ENCODE measurements at places on chromosomes 5 and 9.

- peak; percentile 33 for DNase-seq
These were observed 5.8 kb downstream of the ERGIC1 start for GRCh38 chr5:172839669-172840431.

DNA sequence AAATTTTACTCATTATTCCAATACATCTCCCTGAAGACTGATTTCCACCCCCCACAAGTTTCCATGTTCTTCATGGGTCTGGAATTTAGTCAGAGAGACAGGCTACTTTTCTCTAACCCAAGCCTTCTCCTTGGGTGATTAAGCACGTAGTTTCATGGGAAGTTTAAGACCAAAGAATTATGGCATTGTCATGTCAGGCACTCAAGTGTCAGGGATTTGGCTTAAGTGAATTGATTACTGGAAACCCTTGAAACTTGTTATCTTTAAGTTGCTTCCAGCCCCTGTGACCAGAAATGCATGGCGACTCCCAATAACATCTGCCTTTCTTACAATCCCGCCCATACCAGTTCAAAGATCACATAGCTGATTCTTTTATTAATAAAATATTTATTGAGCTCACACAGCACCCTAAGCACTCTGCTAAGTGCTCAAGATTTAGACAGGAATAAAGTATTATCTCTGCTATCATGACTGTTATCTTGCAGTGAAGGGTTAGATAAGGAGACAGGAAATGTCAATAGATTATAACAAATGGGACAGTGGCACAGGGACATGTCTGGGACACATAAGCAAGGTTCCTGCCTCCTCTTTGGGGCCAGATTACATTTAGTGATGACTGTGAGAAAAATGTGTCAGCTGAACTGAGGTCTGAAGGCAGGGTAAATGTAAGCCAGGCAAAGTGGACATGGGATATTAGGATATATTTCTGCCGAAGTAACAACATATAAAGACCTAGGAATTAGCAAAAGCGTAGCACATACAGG, 241.2 kb upstream of the TNC start:
- no peak for DNase-seq

- no peak for DNase-seq
These were observed 65.1 kb upstream of the IQGAP2 start for GRCh38 chr5:76337953-76338451.

DNA sequence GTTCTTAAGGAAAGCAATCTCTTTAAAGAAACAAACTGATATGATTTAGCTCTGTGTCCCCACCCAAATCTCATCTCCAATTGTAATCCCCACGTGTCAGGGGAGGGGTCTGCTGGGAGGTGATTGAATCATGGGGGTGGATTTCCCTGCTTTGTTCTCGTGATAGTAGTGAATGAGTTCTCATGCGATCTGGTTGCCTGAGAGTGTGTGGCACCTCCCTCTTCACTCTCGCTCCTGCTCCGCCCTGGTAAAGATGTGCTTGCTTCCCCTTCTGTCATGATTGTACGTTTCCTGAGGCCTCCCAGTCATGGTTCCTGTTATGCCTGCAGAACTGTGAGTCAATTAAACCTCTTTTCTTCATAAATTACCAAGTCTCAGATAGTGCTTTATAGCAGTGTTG, 412.7 kb upstream of the SMC2 start:
- DNase-seq: no peak

DNA sequence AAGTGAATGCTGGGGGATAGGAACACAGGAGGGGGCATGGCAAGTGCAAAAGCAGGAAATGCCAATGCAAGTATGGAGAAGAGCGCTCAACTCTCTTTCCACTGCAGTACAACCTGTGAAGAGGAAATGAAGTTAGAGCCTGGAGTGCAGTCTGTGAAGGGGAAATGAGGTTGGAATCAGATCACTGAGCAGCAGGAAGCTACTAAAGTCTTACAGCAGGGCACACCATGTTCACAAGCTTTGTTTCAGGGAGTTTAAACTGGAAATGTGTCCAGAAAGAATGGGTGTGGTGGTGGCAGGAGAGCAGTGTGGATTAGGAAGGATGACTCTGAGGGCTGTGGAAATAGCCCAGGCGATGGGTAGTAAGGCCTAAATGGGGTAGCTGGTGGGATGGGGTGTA, 15.4 kb downstream of the ARHGEF37 start:
- DNase-seq: no peak

DNA sequence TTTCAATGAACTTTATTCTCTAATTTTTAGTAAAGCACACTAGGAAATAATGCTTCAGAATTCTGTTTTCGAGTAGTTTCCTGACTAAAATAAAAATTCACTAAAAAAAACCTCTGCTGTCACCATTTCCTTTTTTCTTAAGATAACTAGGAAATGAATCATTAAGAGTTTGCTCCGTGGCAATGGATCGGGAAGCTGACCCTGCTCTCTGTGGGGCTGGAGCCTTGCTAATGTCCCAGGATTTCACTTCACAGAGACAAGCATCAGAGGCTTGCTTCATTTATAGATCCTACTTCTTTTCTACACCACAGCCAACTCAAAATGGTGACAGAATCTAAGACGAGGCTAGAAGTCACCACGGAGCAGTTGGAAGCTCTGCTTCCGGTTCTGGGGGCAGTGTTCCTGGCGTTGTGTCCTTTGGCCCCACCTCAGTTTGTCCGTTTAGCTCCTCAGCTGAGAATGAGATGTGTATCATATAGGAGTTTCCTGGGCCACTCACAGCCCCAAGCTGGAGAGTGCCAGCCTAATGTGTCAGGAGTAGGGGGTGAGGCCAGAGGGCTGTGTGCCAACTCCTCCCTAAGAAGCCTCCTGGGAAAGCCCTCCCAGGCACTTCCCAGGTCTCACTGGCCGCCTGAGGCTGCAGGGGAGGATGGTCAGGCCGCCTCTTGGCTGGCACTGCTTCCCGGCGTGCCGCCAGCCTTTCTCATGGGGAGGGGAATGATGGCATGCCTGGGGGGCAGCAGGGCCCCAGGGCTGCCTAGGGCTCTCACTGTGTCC, 19.6 kb downstream of the TENT4A start:
- no peak for DNase-seq

- DNase-seq: peak; percentile 78
These were observed 12.4 kb upstream of the NFIB start for GRCh38 chr9:14326264-14326826.

- DNase-seq: no peak
These were observed 102.0 kb downstream of the STK32A start for GRCh38 chr5:147336876-147337275.

DNA sequence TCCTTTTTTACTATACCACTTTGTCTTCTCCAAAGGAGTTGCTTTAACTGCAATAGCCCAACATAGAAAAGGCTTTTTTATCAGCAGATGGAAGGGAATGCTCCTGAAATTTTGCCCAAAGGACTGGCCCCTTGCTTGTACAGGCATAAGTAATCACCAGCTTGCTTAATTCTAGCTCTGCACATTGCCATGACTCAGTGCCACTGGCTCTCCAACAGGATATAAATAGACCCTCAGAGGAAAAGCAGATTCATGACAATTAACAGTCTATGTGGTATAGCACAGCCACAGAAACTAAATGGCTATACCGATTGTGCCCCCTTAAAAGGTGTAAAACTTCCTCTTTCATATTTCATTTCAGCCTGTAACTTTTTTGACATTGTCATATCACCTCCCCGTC, 227.0 kb downstream of the ZNF608 start:
- peak; percentile 13 for DNase-seq

DNA sequence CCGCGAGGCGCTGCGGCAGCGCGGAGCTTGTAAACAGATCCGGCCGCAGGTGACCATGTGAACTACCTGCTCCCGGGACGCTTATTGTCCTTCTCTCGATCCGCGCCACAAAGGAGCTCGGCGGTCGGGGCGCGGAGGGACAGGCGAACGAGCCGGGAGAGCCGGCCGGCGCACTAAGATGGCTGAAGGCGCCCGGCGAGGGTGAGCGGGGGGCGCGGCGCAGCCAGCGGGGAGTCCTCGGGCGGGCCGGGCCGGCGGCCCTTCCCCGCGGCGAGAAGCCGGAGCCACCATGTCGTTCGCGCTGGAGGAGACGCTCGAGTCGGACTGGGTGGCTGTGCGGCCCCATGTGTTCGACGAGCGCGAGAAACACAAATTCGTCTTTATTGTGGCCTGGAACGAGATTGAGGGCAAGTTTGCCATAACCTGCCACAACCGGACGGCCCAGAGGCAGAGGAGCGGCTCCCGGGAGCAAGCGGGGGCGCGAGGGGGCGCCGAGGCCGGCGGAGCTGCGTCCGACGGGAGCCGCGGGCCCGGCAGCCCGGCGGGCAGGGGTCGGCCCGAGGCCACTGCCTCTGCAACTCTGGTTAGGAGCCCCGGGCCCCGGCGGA, 535 bp downstream of the JMY start:
- no peak for DNase-seq

GRCh38 chr9:105290418-105290817, 46.0 kb downstream of the SLC44A1 start:
- DNase-seq: no peak

DNA sequence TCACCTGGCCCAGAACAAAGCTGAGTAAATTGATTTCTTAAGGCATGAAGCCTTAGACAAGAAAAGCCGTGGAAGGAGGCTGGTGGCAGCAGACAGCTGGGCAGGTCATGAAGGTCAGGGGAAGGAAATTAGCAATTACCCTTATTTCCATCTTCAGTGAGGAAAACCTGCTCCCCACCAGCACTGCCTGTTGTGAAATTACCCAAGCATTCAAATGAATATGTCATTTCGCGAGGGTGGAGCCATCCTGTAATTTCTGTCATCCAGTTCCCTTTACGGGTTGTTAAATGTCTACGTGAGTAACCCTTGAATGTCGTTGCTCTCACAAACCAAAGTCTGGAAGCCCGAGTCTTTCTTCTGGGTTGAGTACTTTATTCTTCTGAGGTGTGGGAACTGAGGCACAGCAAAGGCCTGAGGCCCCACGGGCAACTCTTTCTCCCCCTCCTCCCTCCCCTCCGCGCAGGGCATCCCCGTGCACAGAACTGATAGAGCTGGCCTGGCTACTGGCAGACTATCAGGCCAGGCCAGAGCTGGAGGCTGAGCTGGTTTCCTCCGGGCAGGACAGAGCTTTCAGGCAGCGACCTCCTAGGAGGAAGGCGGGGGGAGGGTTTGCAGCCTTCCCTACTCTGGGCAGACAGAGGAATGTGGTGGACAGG, 22.0 kb upstream of the AK3 start:
- DNase-seq: no peak

All from NCI-H1694 treated with DMSO at 0.1 percent for 48 hours (cell line).